ENCODE measurements at places on chromosomes 2 and 18.
A peak's percentile ranks its signal among the peaks of the same experiment; 100 is the strongest.

DNA sequence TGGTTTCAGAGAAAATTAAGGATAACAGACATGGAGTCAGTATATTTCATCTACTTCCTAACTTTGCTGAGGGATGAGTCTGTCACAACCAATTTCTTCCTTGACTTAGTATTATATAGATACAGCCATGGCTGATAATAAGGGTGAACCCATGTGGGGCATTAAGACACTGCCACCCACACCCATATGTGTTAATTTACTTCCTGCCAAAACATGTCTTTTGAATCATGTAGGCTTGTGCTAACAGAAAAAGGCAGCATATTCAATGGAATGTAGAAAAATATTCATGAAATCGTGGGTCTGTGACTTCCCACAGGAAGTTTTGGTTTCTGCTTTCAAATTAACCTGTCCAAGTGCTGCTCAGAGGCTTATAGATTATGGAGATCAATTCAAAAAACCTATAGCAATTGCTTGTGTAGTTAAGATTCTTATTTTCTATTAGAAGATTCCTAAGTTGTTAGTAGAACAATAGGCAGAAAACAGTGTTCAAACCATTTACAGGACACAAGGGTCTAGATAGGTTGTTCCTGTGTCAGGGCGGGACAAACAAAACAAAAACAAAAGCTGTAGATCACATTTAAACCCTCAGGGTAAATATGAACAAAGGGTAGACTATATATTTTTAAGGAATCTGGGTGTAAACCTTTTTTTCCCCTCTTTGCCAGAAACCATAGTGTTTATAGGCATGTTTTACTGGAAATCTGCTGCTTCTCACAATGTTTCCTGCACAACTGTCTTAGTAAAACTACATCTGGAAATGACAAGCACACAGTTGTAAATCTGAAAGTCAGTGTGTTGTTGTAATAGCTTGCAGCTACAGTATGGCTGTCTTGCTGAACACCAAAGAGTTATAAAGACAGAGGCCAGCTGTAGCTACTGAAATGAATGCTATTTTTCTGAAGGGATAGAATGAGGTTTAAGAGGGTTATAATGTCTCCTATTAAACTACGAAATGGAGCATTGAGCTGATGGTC, 691.2 kb downstream of the EPHA4 start:
- DNase-seq = no peak

GRCh38 chr2:69893684-69894551, at the start of gene SNRNP27:
TSS of gene SNRNP27 (plus strand) at chr2:69893956. CDS start at chr2:69893985, 29 bp downstream.
- peak; percentile 68 for DNase-seq

- no peak for DNase-seq
Observed at GRCh38 chr2:49914281-49914680, 760.0 kb upstream of the FSHR start.

GRCh38 chr2:8487461-8487932, 194.4 kb upstream of the ID2 start:
- DNase-seq = no peak

DNA sequence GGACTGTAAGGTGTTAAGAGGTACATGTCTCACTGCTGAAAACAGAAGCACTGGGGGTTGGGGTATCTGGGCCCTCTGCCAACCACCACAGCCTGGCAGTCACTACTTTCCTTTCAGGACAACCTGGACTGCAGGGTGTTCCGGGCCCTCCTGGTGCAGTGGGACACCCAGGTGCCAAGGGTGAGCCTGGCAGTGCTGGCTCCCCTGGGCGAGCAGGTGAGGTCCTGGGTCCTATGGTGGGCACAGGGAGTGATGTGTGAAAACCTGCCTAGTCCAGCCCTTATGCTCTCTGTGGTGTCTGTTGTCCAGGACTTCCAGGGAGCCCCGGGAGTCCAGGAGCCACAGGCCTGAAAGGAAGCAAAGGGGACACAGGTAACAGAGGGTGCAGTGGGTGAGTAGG, 40.0 kb downstream of the MARCO start:
- DNase-seq = no peak

DNA sequence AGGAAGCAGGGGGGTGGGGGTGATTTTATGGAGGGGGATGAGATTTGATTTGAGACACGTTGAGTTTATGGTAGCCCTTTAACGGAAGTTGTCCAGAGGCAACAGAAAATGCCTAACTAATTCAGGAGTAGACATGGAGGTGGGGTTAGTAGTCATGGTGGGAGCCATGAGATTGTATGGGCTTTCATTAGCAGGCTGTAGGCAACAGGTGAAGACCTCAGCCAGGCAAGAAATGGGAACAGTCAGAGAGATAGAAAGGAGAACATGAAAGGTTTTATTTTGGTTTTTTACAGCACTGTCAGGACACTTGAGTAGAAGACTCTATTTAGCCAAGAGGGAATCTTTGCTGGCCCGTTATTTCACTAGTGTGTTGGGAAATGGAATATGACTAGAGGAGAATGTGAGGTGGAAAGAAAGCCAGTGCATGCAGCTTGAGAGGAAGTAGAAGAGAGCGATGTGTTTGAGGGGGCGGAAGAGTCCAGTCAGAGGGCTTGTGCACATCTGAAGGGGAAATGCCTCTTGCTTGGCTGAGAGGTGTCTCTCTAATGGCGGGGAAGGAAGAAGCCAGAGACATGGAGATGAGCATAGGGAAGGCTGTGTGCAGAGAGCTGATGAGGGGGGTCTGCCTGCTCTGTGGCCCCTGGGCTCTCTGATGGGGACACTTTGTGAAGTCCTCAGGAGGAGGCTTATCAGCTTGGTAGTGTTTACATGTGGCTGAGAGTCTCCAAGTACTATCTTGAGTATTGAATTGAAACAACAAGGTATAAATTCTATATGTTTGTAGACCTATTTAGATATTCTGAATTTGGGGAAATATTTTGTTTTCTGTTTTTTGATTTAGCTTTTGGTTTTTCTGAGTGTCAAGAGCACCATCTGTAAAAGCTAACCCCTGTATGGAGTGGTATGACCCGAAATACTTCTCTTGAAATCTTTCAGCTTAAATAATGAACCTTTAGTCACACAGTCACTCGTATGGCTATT, 66.9 kb upstream of the ITM2C start:
- no peak for DNase-seq

DNA sequence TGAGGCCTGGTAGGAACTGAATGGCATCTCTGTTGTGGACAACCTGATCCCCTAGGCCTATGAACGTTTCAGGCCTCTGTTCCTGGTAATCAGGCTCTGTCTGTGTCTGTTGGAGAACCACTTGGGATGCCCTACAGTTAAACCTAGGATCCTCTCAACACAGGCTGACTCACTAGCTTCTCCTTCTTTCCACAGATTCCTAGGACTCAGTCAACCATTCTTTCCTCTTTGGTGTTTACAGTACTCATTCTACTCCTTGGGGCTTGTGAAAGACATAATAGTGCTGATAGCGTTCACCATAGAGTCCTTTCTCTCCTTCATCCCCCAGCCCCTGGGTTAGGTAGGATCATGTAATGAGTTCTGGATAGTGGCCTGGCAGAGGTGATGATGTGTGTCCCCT, 544.3 kb downstream of the METTL4 start:
- DNase-seq = no peak

GRCh38 chr2:68009526-68009925, 53.3 kb downstream of the C1D start:
- DNase-seq = no peak

DNA sequence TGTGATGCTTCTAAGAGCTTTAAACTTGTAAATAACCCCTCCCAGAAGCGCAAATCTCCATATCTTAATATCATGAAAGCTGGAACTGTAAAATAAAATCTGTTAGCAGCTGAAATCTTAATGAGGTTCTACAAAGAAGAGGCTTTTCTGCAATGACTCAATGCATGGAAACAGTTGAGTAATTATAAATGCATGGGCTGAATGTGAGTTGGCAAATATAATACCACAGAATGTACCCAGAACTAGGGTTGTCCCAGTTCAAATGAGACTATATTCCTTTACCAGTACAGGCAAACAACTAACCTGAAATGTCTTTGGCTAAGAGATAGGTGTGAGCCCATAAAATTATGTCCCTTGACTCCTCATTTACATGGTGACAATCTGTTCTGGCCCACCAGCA, 52.9 kb downstream of the SATB2 start:
- DNase-seq = no peak

DNA sequence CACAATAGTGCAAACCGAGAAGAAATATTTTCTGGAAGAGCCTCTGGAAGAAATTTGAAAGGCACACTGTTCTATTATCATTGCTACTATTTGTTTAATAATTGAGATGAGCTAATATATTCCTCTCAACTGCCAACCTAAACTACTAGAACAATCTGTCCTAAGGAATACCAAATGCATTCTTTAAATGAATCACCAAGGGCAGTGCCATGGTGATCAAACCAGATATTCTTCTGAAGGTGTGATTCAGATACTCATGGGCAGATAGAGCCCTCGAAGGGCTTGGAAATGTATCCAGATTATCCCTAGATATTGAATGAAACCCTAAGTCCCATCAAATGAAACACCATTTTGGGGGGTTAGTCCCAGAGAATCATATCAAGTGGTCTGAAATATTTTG, 76.6 kb downstream of the FIGN start:
- DNase-seq = no peak

- DNase-seq = no peak
Observed at GRCh38 chr2:188379748-188380147, 88.1 kb downstream of the GULP1 start.

DNA sequence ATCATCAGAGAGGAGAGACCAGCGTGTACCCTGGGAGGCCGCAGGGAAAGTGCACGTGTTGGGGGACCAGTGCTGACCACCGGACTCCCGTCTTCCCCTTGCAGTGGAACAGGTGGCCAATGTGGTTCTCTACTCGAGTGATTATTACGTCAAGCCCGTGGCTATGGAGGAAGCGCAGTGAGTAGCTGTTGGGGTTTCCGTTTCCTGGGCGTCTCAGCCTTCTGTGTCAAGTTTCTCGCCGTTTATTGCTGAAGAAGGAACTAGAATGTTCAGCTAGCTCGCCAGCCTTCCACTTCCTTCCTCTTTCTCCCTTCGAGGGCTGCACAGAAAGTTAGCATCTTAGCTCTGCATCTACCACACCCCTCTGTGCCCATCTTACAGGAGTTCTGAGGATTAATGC, 22.8 kb upstream of the DGKD start:
- DNase-seq = peak; percentile 64

GRCh38 chr18:37432436-37433195, 133.0 kb downstream of the CELF4 start:
- no peak for DNase-seq

DNA sequence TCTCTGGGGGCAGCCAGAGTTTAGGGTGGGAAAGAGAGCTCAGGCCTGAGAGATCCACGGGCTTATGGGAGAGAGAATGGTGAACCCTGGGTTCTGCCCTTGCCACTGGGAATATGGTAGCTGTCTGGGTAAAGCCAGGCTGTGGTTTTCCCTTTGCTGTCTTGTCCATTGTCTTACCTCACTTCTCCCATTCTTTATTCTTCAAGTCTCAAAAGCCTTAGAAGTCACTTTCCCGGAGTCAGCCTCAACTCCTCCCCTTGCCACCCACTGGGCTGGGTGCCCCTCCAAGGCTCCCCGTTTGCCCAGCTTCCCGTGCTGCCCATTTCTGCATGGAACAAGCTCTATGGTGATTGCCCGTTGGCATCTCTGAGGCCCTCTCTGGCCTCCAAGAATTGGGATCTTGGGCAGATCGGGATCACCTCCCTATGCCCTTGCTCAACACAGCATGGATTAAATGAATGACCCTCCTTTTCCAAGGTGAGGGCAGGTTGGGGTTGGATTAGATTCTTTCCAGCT, 228.2 kb downstream of the HAUS1 start:
- DNase-seq = no peak

DNA sequence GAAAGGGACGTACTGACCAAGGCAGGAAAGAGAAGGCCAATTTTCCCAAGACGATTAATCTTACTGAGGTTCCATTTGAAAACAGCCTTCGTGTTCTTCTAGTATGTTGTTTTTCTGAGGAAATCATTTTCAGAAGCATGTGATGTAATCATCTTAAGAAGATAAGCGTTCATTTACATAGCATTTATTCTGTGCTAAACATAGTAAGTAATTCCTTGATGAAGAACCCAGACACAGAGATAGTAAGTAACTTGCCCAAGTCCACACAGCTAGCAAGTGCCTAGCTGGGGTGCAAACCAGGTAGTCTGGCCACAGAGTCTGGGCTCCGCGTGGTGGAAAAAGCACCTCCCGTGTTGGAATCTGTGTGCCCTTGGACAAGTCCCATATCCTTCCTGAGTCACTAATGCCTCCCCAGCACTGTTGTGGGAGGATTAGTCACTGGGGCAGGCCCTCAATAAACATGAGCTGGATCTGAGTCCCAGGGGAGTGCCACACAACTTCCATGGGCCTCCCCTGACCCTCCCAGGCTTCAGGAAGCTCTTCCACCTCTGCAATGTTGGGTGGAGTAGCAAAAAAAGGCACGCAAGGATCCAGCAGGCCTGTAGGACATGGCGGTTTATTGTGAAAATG, 26.9 kb upstream of the ASAP2 start:
- no peak for DNase-seq

- no peak for DNase-seq
Observed at GRCh38 chr18:9753846-9754245, 45.7 kb downstream of the RAB31 start.

DNA sequence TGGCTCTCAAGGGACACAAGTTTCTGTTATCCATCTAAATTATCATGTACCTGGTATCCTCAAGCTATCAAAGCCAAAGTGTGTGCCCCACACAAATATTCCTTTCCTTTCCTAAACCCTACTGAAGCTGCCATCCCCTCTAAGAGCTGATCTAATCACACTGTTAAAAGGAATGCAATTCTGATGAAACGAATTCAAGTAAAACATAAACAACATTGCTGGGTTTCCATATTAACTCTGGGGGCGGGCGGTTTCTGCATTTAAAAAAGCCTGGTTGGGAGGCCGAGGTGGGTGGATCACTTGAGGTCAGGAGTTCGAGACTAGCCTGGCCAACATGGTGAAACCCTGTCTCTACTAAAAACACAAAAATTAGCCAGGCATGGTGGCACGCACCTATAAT, 41.9 kb upstream of the PCBP1 start:
- DNase-seq = no peak

DNA sequence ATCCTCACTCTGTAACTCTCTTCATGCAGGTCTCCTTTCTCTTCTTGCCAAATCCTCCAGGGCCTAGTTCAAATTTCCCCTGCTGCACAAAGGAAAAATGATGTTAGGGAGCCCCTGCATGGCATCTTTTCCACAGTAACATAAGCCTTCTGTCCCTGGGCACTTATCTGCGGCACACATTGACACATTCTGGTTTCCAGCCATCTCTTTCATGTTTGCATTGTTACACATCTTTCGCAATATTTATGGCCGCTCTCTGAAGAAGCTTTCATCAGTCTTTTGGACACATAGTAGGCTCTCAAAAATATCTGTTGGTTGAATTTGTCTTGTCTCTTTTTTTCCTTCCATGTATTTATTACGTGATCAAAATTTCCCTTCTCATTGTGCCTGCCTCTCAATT, 1806.1 kb upstream of the PIK3C3 start:
- no peak for DNase-seq

DNA sequence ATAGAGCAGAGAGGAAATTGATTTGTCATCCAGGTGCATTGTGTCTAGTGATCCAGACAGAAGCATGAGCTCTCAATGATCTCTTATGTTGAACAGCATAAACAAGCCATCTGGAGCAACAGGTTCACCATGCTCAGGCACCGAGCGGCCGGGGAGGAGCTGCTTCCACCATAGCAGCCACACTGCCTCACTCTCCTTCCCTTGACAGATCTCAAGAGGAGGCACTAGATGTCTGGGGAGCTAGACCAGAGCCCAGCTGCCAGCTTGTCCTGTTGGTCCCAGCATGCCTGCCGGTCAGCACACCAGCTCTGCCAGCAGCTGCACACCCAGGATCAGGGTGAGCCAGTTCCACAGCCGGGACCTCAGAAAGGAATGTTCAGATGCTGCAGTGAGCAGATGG, 17.5 kb upstream of the LONRF2 start:
- no peak for DNase-seq

- DNase-seq = no peak
Observed at GRCh38 chr2:239727776-239728600, 297.2 kb downstream of the NDUFA10 start.

All from T follicular helper cell (primary cell).